Tibial nerve (tissue), 4 donors: ENCODE measurements at places on chromosomes 12 and 14. TPM values are rescaled to one million over a fixed set of nuclear protein-coding genes. Genes with fewer than 3 reads are reported as not detected.

GRCh38 chr12:113185180-113186032 lies at the start of the genes DDX54 and RITA1:
Gene DDX54 (minus strand): TSS chr12:113185478. CDS start chr12:113185451, 27 bp downstream.
Gene RITA1 (plus strand): TSS chr12:113185721. CDS start chr12:113186747, 1,026 bp downstream.
- peak within 1 kb of the TSS; percentile 86 for H3K4me3 ChIP-seq
- peak; percentile 71 for DNase-seq
- no peaks in the 10 kb centered on the region for H3K27me3 ChIP-seq

GRCh38 chr12:75852143-75852542 lies 179.4 kb downstream of the PHLDA1 start:
- H3K4me1 ChIP-seq = peaks cover 32% of the 10 kb centered on the region
- H3K36me3 ChIP-seq = no peaks in the 10 kb centered on the region
- no peaks in the 10 kb centered on the region for H3K27me3 ChIP-seq
- no peak overlapping the region for H3K27ac ChIP-seq

DNA sequence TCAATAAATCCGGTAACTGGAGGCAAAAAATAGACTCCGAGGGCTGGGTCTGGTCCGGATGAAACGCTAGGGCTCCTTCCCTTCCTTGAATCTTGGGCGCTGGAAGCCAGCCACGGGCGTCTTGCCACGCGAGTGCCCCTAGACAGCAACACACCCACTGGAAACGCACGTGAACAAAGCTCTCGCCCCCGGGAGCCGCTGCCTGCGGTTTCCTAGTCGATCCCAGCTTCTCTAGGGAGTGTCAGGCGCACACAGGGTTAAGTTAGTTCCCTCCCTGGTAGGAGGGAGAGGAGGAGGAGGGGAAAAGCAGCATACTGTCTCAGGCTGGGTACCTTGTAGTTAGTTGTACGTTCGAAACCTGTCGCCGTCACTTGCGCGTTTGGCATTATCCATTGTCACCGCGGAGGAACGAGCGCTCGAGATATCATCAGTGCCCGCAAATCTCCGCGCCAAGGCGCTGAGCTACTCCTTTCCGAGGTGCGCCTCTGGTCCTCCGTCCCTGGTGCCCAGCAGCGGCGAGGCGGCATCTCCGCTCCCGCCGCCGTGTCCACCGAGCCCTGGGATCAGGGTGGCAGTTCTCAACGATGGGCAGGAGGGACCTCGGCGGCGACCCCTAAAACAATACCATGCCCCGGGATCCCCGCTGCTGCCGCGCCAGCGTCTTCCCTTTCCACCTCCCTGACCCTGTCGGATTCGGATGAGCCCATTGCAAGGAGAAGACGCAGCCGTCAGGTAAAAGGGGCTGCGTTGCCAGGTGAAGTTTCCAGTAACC lies at the start of gene FLRT2:
TSS of gene FLRT2 (plus strand) at position 342 of the 772 bp plus-strand sequence. CDS start 91,371 bp downstream, outside the sequence.
- H3K27ac ChIP-seq = peak within 1 kb of the TSS; percentile 68
- no peaks in the 10 kb centered on the region for H3K4me1 ChIP-seq
- DNase-seq = peak; percentile 82
- H3K27me3 ChIP-seq = peaks cover 10% of the 10 kb centered on the region
- no peaks in the 10 kb centered on the region for H3K36me3 ChIP-seq
- peak within 1 kb of the TSS; percentile 51 for H3K4me3 ChIP-seq

DNA sequence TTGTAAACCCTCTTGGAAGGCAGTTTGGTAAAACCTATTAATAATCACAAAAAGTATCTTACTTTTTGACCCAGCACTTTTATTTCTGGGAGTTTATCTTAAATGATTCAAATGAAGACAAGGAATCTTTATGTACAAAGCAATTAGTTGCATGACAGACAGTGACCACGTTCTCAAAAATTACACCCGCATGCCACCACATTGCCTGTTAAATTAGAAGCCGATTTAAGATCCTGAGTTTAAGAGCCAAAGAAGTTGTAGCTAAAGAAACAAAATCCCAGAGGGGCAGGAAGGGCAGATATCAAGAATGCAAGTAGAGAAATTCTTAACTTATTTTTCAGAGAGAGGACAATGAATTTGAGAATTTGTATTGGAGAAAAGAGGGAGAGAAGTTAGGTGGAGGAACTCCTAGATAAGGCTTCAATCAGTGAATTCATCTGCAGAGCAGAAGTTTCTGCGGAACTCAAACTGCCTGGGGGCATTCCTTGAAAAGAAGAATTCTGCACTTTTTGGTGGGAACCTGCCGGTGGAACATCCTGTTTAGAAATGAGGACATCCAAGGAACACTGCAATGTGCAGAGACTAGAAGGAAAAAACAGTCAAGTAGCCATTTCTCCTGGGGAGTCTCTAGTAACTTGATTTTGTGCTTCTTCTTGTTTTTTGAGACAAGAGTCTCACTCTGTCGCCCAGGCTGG lies 1.1 kb upstream of the RIOX1 start:
- DNase-seq = no peak
- H3K27me3 ChIP-seq = no peaks in the 10 kb centered on the region
- no peak overlapping the region for H3K27ac ChIP-seq
- H3K4me3 ChIP-seq = peak overlapping the region; percentile 69

The TSPAN8 gene
- 23.1 TPM for total RNA-seq

The CISTR gene
- total RNA-seq = not detected
